ENCODE measurements at places on chromosomes 5 and 9.

GRCh38 chr9:92254381-92255337 lies 38.8 kb downstream of the IARS1 start:
- DNase-seq: no peak

GRCh38 chr5:95841914-95842812 lies 19.6 kb upstream of the GLRX start:
- no peak for DNase-seq

GRCh38 chr5:53298841-53299240 lies 181.6 kb upstream of the FST start:
- DNase-seq: no peak

GRCh38 chr9:68979538-68980314 lies 34.2 kb downstream of the PRKACG start:
- DNase-seq: no peak

- DNase-seq: no peak
Observed at GRCh38 chr9:69326261-69326660, 1.2 kb downstream of the ENTREP1 start.

- no peak for DNase-seq
Observed at GRCh38 chr9:118618849-118619248, 750.4 kb downstream of the BRINP1 start.

GRCh38 chr5:35857606-35858205 lies 1.0 kb downstream of the IL7R start:
- no peak for DNase-seq

DNA sequence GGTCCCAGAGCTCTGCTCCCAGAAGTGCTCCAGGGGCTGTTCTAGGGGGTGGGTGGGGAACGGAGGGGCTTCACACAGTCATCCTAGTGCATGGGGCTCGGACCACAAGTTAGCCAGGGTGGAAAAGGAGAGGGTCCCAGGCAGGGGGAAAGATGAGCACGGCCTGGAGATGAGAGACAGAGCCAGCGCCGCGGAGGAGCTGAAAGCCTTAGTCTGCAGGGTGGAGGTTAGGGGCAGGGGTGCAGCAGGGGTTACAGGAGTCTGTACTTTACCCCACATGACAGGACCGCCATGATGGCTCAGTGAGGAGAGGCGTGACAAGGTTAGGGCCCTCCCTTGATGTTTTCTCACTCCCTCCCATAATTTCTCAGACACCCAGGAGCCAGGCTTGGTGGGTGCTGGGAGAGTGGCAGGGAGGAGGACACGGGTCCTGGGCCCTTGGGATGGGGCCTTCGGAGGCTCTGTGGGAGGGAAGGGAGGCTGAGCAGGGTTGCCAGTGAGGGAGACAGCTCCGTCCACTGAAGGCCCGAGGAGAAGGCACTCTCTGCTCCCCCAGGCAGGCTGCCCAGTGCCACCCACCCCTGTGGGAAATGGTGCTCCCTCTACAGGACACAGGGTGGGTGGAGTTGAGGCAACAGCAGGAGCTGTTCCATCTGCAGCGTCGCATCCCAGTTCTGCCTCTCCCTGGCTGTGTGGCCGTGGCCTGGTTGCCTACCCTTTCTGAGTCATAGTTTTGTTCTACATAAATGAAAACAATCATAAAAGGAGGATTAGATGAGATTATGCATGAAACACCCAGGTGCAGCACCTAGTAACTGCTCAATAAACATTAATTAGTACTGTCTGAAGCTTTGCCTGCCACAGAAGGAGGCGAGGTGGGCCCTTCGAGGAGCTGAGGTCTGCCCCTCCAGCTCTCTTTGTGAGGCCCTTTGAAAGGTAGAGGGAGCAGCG lies 66.2 kb downstream of the NDST1 start:
- no peak for DNase-seq
